ENCODE measurements at places on chromosomes 1 and 21.

- DNase-seq = no peak
These were observed 202.9 kb downstream of the NCAM2 start for GRCh38 chr21:21200939-21201615.

GRCh38 chr1:228208831-228209551, 1.1 kb downstream of the OBSCN start:
- no peak for DNase-seq

DNA sequence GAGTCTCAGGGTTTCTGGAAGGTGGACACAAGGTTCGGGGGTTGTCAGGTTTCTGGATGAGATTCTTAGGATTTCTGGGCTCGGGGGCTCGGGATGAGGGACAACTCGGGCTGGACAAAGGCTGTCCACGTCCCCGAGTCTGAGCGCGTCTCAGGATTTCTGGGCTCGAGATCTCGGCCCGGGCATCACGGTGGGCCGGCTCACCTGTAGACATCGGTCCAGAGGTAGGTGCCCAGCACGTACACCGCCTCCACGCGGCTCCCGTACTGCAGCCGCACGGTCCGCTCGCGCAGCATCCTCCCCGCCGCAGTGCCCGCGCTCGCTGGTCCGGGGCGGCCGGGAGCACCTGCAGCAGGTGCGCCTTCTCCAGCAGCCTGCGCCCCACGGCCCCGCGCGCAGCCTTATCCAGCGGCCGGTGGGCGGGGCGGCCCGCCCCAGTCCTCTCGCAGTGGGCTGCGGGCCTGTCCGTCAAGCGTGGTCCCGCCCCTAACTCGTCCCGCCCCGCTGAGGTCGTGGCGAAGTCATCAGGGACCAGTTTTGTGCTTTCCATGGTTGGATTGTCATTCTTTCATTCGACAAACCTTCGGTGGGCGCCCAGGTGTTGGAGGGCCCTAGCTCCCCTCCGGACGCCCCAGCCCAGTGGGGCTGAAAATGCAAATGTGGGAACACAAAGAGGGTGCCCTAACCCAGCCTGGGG, at the start of gene PADI2:
Gene PADI2 (minus strand): TSS at position 376 of the 697 bp plus-strand sequence. CDS start 80 bp downstream, at position 296.
- no peak for DNase-seq

- DNase-seq = no peak
These were observed 96.2 kb upstream of the EDN2 start for GRCh38 chr1:41580520-41581172.

- no peak for DNase-seq
These were observed 72.4 kb downstream of the POU2F1 start for GRCh38 chr1:167293057-167293456.

DNA sequence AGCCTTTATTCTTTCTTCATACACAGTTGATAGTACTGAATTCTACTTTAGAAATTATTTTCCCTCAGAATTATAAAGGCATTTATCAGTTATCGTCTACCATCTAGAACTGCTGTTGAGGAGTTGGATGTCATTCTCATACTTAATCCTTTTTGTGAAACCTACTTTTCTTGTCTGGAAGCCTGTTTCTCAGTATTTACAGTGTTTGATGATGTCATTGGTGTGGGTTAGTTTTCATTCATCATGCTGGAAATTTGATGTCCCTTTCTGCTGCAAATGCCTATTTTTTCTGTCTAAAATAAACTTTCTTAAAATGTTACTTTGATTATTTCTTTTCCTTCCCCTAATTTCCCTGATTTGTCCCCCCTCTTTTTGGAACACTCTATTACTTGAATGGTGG, 22.8 kb upstream of the ZNF281 start:
- no peak for DNase-seq

GRCh38 chr1:86573763-86574484, 27.0 kb downstream of the CLCA4 start:
- DNase-seq = no peak

DNA sequence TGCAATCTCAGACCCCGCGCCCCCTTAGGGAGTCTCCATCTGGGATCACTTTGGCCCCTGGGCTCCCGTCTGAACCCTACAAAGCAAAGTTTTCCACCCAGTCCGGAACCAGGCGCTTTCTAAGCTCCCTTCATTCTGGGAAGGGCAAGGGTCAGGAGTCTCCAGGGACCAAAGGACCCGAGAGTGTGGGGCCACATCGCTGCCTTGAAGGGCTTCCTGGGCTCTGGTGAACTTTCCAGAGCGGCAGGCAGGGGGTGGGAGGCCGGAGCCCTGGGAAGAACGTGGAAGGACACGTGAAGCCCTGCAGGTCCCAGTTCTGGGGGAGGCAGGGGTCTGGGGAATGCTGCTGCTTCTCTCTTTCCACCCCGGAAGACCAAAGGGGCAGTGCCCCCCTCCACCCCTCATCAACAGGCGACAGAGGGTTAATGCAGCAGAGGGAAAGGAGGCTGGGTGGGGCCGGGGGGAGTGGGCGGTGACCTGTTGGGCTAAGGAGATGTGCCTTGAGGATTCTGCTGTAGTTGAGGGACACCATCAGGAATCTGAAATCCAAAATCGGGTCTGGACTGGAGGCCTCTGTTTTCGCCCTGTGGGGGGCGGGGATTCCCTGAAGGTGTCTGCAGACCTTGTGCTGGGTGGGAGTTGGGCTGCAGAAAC, 734 bp downstream of the CDK18 start:
- DNase-seq = no peak

DNA sequence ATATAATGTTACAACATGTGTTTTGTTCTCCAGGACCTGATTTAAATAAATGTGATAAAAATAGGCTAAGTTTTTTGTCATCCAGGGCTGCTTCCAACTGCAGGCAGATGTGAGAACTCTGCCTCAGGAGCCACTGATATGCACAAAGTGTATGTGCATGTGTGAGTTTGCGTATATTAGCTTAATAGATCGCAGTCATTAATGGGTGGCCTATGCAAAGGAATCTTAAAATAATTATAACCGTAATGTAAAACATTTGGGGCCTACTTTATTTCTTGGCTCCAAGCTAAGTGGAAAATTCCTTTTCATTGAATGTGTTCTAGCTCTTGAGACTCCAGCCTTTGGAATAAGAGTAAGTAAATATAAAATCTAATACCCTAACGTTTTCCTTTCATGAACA, 16.8 kb downstream of the DHX9 start:
- DNase-seq = no peak
